ENCODE measurements at places on chromosomes 3 and 15. TPM values are rescaled to one million over a fixed set of nuclear protein-coding genes. Genes with fewer than 3 reads are reported as not detected.

CCR5 gene
- 29.2 TPM for polyA plus RNA-seq

DUSP7 gene
- polyA plus RNA-seq, result 7.2 TPM

ATRIP gene
- polyA plus RNA-seq, result 13.4 TPM

SH3GL3 gene
- not detected for polyA plus RNA-seq

TUSC2 gene
- 52.9 TPM for polyA plus RNA-seq
